ENCODE measurements at places on chromosomes 4 and X.

- ATAC-seq, result peak; percentile 74
These were observed 19.0 kb downstream of the TMEM47 start for GRCh38 chrX:34638116-34638515.

DNA sequence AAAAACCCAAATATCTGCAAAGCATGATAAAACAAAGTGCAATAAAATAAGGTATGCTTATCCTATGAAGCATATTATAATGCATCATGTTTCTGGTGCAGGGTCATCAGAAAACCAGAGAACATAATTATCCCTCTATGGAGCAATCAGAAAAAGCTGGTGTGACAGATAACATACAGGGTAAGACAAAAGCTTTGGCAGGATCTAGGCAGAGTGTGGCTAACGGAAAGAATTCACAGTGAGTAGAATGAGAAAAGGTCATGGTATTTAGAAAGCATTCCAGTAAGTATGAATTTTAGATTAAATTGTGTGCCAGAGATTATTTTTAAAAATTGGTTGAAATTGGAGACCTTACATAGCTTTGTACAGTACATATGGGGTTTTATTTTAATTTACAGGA is 29.0 kb upstream of the UGT2B4 start:
- no peak for ATAC-seq

DNA sequence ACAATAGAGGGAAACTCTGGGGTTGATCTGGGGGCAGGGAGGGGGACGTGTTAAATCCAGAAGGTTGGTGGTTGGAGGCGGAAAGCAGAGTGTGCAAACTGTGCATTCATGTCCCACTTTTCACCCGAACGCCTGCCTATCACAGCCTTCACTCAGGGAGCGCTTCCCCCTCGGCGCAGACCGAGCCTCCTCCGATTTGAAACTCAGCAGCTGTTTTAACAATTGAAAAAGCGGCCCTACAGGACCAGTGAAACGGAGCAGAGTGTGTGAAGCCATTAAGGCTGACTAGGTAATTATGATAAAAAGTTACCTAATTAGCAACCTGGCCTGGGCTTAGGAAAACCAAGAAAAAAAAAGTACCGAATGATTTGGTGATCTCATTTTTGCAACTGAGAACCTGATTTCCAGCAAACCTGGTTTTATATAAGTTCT is 685 bp upstream of the NDNF start:
- no peak for ATAC-seq

DNA sequence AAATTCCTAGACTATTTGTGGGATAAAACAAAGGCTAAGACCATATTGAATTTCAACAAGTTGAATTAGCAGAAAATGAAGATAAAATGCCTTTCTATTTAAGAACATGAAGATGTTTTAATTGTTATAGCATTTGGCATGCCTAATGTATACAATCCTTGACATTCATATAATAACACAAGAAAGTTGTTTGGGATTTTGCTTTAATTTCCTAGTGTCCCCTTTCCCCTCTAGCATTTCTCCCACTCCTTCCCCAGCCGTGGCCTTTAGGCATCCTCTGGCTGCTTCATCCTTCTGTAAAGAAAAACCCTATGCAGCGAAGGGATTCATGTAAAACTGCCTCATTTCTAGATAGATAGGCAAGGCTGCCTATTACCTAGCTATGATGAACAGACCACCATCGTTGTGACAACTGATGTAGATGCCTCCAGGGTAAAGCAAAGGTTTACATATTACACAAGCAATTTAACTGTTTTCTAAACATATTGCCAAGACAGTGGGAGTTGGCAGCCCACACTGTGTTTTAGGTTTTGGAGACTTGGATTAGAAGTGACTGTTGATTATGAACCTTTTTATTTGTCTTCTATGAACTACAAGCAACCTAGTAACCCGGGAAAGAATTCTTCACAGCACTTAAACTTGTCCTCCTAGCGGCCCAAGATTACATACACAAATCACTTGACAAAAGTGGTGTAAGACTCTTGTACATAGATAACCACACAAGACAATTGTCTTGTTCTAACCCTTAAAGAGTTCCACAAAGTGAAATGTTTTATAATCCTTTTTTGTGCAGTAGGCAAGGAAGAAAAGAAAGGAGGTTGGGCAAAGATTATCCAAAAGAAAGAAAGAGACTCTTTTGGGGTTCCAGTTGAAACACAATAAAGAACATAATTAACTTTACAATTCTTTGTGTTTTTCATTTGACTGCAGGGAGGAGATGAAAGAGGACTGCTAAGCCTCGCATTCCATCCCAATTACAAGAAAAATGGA is 59.9 kb downstream of the HHIP start:
- no peak for ATAC-seq

- ATAC-seq, result no peak
These were observed 70.2 kb upstream of the NEIL3 start for GRCh38 chr4:177239477-177239876.

GRCh38 chrX:54044877-54045338 is 635 bp upstream of the PHF8 start:
- no peak for ATAC-seq

- ATAC-seq, result no peak
These were observed 444.2 kb upstream of the SLIT2 start for GRCh38 chr4:19807505-19807904.

- ATAC-seq, result no peak
These were observed 28.8 kb upstream of the TRPC3 start for GRCh38 chr4:121980643-121981042.

DNA sequence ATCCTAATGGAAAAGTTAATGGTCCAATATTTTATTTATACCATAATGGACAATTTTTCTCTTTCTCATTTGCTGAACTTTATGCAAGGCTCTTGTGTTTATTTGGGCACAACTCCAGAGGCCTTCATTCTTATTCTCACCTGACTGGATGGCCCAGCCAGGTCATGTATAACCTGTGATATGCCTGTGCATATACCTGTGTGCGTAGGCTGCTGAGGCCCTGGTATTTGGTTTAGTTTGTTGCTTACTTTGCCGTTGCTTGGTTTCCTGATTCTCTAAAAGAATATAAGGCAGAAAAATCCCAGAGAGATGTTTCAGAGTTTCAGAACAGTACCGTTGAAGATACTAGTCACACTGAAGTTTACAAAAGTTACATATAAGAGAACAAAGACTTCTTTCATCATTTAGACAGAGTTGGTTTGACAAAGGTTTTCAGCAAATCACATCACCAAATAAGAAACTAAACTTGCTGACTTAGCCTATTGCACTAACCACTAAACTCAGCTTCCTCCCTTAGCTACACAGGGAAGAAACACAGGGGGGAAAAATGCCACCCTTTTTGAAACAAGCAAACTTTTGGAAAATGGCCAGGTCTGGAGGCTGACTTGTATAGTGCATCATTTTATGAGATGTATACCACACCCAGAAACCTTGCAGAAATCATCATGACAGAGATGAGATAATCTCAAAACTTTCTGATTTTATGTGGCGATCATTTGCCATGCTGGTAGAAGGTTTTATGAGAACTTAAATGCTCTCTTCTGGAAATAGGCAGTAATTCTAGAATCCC is 248.5 kb downstream of the GRIA3 start:
- ATAC-seq, result no peak

GRCh38 chr4:165765053-165765452 is 108.0 kb upstream of the TLL1 start:
- no peak for ATAC-seq

DNA sequence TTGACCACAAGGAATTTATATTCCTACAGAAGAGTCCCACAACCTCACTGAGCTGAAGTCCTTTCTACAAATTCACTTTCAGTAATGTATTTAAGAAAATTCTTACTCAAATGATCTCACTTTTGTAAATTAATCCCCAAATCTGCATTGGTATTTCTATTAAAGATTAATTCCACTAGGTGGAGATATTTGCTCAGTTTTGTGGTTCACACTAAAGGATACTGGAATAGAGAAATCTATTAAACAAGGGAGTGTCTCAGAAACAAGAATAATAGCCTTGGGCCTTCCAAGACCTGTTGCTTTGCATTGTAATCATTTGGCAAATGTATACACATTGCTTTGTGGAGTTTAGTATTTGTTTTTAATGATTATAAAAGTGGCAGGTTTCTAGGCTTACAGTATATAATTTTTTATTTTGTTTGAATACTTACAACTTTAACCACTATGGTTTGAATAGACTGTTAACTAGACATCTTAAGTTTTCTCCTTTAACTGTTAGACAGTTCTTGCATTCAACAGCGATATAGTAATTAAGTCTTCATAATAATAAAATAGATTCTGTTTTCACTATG is 25.9 kb downstream of the CFAP299 start:
- ATAC-seq, result peak; percentile 53

- no peak for ATAC-seq
These were observed 10.6 kb upstream of the SHOX start for GRCh38 chrX:619812-620531.

- ATAC-seq, result no peak
These were observed 18.0 kb downstream of the GRK4 start for GRCh38 chr4:2981256-2981819.

GRCh38 chrX:94366616-94367015 is 692.6 kb downstream of the FAM133A start:
- ATAC-seq, result no peak

DNA sequence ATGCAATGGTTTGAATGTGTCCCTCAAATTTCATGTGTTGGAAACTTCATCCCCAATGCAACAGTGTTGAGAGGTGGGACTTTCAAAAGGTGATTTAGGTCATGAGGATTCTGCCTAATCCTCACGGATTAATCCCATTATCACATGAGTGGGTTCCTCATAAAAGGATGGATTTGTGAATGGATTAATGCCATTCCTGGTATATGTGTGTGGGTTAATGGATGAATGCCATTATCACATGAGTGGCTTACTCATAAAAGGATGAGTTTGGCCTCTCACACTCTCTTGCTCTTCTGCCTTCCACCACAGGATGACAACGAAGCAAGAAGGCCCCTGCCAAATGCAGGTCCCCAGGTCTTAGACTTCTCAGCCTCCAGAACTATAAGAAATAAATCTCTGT is 30.5 kb upstream of the NEUROG2 start:
- no peak for ATAC-seq

- peak; percentile 11 for ATAC-seq
These were observed 139.8 kb downstream of the PALLD start for GRCh38 chr4:168636506-168637196.

DNA sequence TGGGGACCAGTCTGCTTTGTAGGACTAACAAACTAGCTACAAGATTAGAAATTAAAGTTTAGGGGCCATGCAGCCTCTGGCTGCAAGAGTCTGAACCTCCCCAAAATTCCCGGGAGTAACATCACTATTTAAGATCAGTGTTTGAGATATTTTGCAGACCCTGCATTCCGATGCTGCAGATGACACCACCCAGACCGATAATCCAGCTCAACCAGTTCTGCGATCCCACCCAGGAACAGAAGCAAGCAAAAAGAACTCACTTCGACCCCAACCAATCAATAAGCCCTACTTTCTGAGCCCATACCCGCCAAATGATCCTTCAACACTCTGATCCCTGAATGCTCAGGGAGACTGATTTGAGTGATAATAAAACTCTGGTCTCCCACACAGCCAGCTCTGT is 877.8 kb downstream of the FAT4 start:
- no peak for ATAC-seq

DNA sequence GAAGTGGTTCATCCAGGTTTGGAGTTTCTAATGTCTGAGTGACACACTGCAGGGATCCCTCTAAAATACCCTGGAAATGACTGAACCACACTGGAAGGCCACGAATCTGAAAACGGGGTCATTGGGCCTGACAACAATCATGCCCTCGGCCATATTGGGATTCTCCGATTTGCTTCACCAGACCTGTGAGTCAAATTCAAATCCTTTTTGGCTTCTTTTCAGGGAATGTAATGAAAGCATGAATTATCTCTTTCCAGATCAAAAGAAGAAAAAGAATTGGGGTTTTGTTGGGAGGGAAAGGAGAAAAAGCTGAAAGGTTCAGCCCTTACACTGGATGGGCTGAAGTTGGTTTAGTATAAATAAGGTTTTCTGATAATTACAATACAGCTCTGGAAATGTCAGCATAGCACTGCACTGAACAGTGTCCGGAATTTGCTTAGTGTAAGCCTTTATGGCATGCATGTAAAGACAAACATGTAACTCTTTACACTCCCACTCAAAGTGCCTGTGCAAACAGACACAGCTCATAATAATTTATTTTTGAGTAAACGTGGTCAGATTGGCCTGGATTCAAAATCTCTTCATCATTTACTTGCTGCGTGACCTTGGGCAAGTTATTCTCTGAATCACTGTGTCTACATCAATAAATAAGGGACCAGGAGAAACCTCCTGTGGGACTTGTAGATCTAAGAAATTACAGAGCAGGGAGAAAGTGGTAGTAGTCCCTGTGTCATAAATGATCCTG is 21.4 kb downstream of the CT47C1 start:
- ATAC-seq, result no peak

DNA sequence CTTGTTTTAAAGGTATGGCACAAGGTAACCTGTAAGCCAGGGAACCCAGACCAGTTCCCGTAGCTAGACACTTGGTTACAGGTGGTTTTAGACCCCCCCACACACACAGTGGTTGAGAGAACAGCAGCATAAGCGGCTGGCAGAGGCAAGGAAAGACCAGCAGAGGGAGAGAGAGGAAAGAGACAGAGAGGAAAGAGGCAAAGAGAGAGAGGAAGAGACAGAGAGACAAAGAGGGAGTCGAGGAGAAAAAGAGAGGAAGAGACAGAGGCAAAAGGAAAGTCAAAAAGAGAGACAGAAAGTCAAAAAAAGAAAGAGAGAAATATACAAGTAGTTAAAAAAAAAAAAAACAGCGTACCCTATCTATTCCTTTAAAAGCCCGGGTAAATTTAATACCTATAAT is 19.5 kb upstream of the PCSK1N start:
- ATAC-seq, result no peak

DNA sequence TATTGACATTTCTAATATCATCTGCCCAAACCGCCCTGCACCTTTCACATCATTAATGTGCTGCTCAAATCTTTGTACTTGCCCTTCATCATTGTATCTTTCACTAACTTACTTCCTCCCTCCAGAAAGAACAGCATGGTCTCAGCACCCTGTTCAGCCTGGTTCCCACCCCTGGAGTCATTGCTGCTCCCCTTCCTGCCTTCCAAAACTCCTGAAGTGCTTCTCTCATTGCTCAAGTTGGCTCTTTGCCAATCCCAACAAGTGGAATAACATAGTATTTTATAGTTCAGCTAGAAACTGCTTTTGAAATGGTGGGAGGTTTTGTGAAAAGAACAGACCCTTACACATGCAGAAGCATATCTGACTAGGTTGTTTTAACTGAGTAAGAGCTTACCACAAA is 14.0 kb upstream of the TTC29 start:
- no peak for ATAC-seq

DNA sequence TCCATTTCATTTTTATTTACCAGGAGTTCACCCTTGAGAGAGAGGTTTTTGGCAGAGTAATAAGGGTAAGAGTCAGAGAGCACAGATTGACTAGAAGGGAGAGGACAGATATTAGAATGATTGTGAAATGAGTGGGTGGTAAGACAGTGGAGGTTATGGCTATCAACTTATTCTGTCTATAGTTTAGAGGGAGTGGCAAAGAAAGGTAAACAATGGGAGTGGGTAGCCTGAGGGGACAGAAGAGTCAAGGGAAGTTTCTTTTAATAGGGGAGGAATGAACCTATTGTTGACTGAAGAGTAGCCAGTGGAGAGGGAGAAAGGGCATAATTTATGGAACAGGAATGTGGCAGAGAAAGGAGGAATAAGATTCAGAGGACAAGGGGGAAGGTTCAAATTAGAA is 186.5 kb upstream of the NRK start:
- ATAC-seq, result no peak

- ATAC-seq, result peak; percentile 38
These were observed 53.8 kb downstream of the SYNPO2 start for GRCh38 chr4:118942465-118942864.

All from SK-N-SH treated with all-trans-retinoic acid at 6 μM for 48 hours (cell line).